ENCODE measurements at places on chromosomes 13 and 19.

- no peak for DNase-seq
Measured at GRCh38 chr13:99085139-99085807, 107.4 kb upstream of the DOCK9 start.

GRCh38 chr13:71464686-71465085, 402.3 kb downstream of the DACH1 start:
- DNase-seq = no peak

- DNase-seq = no peak
Measured at GRCh38 chr13:99663185-99663825, 162.0 kb downstream of the TM9SF2 start.

DNA sequence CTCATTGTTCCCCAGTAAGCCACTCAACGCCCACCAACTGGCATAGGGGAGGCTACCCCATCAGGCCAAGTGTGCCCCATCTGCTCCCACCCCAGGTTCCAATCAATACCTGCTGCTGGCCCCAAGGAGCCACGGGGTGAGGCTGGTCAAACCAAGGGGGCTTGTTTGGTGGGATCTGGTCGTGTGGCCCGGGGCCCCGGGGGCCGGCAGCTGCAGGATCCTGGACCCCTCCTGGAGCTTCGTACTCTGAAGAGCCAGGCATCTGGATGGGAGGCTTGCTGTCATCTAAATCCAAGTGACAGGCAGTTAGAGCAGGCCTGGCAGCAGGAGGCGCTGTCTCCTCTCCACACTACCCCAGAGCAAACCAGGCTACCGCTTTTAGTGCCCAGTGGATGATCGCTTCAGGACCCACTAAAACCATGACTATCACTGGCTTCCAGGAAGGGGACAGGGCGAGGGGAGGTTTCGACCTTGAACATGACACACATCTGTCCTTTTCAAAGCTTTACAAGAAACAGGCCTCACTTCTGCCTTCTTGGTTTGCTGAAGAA, 14.2 kb downstream of the CHERP start:
- no peak for DNase-seq

Measured in vagina (tissue), 2 donors.